ENCODE measurements at places on chromosomes 2 and 18. TPM values are rescaled to one million over a fixed set of nuclear protein-coding genes. Genes with fewer than 3 reads are reported as not detected.

Gene MGAT4A
- 45.6 TPM for total RNA-seq

Gene GKN1
- total RNA-seq: not detected

Gene MC4R
- total RNA-seq: not detected

Gene PXDN
- total RNA-seq: 31.2 TPM

Gene SPATA3
- total RNA-seq: not detected

GRCh38 chr2:216491793-216492596 lies 6.6 kb upstream of the RPL37A start:
- DNase-seq: no peak
- H3K27ac ChIP-seq: no peak overlapping the region
- H3K4me1 ChIP-seq: no peaks in the 10 kb centered on the region
- no peaks in the 10 kb centered on the region for H3K27me3 ChIP-seq
- no peak overlapping the region for H3K4me3 ChIP-seq
- no peaks in the 10 kb centered on the region for H3K36me3 ChIP-seq

GRCh38 chr2:1663621-1664020 lies 80.7 kb downstream of the PXDN start:
- H3K27me3 ChIP-seq: no peaks in the 10 kb centered on the region
- H3K27ac ChIP-seq: no peak overlapping the region
- peak; percentile 18 for DNase-seq
- H3K4me3 ChIP-seq: no peak overlapping the region

- no peak for DNase-seq
- H3K4me3 ChIP-seq: no peak overlapping the region
- H3K27ac ChIP-seq: no peak overlapping the region
- H3K36me3 ChIP-seq: no peaks in the 10 kb centered on the region
- H3K27me3 ChIP-seq: no peaks in the 10 kb centered on the region
These were observed 3.7 kb downstream of the HDAC4 start for GRCh38 chr2:239396881-239397681.

- DNase-seq: no peak
- no peaks in the 10 kb centered on the region for H3K27me3 ChIP-seq
- H3K4me3 ChIP-seq: no peak overlapping the region
- H3K36me3 ChIP-seq: no peaks in the 10 kb centered on the region
- H3K27ac ChIP-seq: no peak overlapping the region
These were observed 64.5 kb upstream of the PPP1CB start for GRCh38 chr2:28687171-28687570.

DNA sequence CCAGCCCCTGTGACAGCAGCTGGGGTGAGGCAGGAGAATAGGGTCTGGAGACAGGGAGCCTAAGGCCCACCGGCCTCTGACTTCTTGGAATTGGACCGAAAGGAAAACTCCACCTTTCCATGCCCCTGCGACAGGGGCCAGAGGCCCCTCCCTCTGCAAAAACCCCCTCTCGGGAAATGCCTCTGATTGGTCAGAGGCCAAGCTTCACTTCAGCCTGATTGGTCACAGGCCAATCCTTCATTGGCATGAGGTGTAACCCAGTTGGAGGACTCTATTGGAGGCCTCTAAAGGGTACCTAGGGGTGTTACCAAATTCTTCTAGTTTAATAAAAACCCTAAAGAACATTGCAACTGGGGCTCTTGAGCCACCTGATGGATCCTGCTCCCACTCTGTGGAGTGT lies 5.7 kb upstream of the ACKR3 start:
- DNase-seq: no peak
- H3K4me1 ChIP-seq: peaks cover 22% of the 10 kb centered on the region
- no peak overlapping the region for H3K27ac ChIP-seq
- H3K4me3 ChIP-seq: no peak overlapping the region
- H3K27me3 ChIP-seq: no peaks in the 10 kb centered on the region
